ENCODE measurements at places on chromosomes 1 and 21.

- DNase-seq = no peak
These were observed 5.6 kb upstream of the ARF1 start for GRCh38 chr1:228076796-228077430.

- no peak for DNase-seq
These were observed 121.9 kb upstream of the BMP8A start for GRCh38 chr1:39369565-39369964.

GRCh38 chr1:193077991-193078390, 18.6 kb downstream of the RO60 start:
- no peak for DNase-seq

DNA sequence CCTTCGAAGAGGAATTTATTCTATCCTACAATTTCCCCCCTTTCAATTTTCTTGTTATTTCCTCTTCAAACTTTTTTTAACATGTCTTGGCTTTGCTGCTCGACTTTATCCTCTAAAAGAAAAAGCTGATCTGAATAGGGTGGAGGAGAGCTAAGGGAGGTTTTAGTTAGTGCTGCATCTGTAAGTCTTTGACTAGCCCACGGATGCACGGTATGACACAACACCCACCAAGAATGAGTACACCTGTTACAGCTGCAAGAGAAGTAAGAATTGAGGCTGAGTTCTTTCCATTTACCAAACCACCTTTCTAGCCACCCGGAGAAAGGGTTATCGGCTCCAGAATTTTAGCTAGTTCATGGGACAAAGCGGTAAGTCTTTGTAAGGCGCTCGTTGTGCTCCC, 23.8 kb downstream of the SCCPDH start:
- DNase-seq = no peak

GRCh38 chr1:154884869-154885701, 15.0 kb upstream of the KCNN3 start:
- no peak for DNase-seq

DNA sequence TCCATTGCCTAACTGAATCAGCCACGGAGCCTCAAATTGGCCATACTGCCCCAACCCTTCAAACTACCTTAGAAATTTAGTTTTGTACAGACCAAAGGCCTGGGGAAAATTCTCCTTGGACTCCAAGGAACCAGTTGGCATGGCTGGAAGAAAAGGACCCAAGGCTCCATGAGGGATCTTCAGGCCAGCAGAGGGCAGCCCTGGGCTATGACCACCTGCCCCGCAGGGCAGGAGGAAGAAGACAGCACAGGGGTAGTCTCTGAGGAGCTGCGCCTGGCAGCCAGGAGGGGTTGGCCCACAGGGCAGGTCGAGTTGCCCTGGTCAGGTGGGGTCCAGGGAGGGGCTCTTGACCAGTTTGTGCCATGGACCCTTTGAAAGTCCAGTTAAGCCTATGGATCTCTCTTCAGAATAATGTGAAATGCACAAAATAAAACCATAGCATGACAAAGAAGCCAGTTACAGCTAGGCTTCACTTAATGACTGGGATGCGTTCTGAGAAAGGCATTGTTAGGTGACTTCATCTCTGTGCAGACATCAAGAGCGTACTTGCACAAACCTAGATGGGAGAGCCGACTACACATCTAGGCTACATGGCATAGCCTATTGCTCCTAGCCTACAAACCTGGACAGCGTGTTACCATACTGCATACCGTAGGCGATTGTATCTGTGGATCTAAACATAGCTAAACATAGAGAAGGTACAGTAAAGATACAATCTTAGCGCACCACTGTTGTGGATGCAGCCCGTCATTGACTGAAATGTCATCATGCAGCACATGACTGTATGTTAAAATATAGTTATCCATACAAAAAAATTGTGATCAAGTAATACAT, 26.1 kb downstream of the CACNA1S start:
- no peak for DNase-seq
